Activated CD4-positive, alpha-beta T cell treated with anti-CD3 and anti-CD28 coated beads, Interleukin-2, Interleukin-4, amounts not matched to agents 100 ng/mL and 50 ng/mL, durations not matched to agents 16 hours and 8 hours (primary cell): ENCODE measurements at places on chromosomes 4 and X.
A peak's percentile ranks its signal among the peaks of the same experiment; 100 is the strongest.

- DNase-seq = no peak
Measured at GRCh38 chrX:128057421-128057820, 5.2 kb upstream of the ACTRT1 start.

DNA sequence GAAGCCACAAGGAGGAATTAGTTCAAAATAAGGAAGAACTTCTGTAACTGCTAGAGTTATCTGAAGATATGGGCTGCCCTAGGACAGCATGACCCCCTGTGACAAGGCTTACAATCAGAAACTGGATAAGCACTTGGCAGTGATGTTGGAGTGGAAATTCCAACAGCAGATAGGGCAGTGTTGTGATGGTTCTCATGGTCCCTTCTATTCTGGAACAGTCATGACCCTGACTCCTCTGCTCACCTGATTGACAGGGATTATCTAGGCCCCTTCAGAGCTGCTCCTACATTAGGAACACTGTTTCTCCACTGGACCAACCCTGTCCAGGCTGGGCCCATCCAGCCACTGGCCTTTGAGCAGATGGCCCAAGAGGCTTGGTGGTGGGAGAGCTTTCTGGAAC, 17.9 kb downstream of the NALF2 start:
- DNase-seq = no peak

DNA sequence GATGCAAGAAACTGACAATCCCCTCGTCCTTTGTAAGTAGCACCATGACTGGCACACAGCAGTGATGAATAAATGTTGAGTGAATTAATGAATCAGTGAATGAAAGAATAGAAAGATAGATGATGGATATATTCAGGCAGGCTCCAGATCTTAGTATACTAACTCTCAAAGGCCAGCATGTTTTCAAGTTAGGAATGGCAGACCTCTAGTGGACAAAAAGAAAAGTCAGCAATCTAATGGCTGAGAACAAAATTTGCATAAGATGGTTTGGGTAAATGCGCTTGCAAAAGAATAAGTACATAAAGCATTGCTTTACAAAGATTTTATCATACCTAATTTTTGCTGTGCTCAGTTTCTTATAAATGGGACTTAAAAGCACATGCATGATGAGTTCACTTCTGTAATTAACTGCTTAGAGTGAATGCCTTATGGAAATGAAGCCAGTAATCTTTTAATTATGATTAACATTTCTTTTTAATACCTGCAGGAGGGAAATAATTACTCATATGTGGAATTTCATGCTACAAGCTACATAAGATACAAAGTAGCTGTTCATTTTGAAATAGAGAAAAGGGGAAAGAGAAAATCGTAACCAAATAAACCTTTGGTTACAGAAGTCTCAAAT, 126.9 kb upstream of the GPRIN3 start:
- peak; percentile 52 for DNase-seq

DNA sequence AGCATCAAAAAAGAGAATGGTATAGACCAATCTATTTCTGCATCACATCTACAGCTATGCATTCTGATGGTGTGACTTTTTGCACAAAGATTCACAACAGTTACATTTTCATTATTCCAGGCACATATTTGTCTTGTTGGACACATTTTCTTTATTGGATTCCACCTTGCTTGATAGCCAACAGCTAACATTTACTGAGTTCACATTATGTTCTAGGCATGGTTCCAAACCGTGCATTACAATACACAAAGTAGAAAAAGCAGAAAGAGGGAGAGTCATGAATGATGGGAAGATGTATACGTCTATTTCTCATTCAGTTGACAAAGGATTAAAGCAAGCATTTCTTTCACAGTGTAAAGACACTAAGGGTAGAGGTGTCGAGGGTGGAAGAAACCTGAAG, 22.9 kb upstream of the CLGN start:
- no peak for DNase-seq

DNA sequence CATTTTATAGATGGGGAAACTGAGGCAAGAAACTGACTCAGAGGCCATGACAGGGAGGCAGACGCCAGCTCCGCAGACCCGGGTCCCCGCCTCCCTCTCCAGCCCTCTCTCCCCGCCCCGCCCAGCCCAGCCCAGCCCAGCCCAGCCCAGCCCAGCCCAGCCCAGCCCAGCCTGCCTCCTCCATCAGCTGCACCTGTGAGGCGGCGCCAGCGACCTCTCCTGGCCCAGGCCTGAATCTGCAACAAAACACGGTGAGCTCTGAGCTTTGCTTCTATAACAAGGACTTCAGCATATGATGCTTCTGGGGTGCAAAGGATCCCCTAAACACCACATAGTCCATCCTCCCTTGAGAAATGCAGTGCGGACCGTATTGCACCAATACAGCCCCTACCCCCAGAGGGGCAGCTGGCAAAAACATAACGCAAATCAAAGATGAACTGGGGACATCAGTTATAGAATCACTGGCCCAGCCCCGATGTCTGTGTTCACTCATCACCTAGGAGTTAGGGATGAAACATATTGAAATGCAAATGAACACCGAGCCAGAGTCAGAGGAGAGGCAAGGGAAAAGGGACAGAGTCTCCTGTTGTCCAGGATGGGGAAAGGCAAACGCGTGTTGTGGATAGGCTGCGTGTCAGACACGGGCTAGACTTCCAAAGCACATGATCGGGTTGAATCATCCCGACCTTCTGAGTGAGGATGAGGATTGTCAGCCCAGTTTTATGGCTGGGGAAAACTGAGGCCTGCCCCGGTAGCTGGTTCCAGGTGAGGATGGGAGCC, 216.1 kb upstream of the PSAPL1 start:
- DNase-seq = peak; percentile 31

GRCh38 chrX:73615022-73615421, 52.0 kb downstream of the CHIC1 start:
- no peak for DNase-seq

DNA sequence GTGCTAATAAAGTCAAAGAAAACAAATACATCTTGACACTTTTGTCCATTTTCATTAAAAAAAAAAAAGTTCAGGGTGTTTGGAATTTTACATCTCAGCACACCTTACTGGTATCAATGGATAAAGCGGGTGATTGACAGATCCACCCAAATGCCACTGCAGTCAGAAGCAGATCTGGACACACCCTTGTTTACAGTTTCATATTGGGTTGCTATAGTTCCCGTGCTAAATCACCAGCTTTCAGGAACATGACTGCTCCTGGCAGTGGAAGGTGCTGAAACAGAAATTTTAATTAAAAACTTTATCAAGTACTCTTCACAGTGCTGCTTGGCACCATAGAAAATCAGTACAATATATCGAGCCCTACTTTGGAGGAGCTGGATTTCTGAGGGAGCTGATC, 116.3 kb downstream of the STOX2 start:
- no peak for DNase-seq

DNA sequence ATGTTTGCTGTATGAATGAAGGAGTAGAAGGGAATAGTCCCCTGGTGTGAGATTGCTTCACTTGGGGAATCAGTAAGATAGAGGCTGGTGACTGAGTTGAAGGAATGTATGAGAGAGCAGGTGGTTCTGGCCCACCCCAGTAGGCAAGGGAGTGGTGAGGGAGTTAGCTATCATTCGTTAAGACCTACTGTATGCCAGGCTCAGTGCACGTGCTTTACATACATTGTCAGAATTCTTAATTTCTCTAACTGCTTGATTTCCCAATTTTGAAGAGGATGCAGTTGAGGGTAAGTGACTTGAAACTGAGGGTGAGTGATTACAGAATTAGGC, 700 bp downstream of the VMA21 start:
- no peak for DNase-seq

DNA sequence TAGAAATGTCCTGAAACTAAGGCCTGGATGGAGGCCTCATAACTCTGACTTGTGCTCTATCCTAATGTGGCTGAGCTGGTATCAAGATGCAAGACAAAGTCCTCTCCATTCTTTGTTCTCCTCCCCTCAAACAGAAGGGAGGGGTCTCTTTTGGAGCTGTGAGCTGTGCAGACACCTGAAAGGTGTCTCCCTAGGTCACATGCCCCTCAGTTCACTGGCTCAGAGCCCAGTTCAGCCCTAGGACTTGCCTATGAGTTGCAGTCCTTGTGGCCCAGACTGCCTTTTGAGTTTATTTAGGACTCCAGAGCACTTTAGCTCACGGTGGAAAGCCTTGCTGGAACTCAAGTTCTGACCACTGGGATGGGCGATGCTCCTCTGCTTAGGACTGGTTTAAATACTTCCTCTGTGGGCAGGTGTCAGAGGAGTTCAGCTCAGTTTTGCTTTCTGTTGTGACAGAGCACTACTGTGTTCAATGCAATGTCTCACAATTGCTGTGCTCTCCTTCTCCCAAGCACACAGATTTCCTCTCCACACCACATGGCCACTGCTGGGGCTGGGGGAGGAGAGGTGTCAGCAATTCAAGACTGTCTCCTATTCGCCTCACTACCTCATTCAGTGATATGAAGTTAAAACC, 84.8 kb upstream of the ZNF827 start:
- no peak for DNase-seq

DNA sequence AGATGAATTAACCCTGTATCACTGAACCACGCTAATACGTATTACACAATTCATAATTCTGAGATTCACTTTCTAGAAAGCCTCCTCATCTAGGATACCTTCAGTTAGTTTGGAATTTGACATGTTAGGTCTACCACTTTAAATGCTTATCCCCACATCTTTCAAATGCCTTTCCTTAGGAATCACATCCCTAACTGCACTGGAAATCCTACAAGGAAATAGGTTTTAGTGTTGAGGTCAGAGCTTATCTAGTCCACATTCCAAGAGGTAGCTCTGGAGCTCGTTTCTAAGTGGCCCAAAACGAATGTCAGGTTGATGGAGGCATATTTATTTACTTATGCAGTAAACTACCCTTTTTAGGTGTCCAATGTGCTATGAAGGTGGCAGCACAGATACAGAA, 18.0 kb downstream of the PDHA1 start:
- DNase-seq = no peak

- DNase-seq = no peak
Measured at GRCh38 chr4:120211408-120212015, 144.9 kb upstream of the MAD2L1 start.

GRCh38 chr4:92235731-92236130, 68.0 kb upstream of the GRID2 start:
- DNase-seq = no peak

- no peak for DNase-seq
Measured at GRCh38 chr4:53695540-53696463, 104.5 kb upstream of the LNX1 start.

GRCh38 chr4:168441412-168441811, 38.9 kb downstream of the DDX60L start:
- no peak for DNase-seq

DNA sequence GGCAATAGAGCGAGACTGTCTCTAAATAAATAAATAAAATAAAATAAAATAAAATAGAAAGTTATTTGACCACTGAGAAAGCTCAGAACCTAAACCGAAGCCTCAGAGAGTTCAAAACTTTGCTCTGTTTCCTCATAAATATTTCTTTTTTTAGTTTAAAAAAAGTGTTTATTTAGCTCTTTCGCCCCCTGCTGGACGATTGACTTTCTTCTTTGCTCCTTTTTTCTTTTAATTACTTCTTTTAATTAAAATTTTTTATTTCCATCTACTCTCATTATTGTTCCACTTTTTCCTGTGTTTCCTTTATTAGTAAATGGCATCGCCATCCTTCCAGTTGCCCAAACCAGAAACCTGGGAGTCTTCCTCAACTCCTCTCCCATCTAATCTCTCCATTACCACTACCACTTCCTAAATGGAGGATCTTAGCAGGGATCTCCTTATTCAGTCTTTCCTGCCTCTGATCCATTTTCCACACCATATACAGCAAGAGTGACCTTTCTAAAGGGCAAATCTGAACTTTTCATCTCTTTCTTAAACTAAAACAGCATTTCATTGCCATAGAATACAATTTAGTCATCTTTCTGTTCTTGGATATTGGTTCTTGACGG, 728 bp upstream of the IL13RA2 start:
- DNase-seq = no peak

- DNase-seq = no peak
Measured at GRCh38 chrX:108117988-108118387, 26.4 kb downstream of the ATG4A start.

DNA sequence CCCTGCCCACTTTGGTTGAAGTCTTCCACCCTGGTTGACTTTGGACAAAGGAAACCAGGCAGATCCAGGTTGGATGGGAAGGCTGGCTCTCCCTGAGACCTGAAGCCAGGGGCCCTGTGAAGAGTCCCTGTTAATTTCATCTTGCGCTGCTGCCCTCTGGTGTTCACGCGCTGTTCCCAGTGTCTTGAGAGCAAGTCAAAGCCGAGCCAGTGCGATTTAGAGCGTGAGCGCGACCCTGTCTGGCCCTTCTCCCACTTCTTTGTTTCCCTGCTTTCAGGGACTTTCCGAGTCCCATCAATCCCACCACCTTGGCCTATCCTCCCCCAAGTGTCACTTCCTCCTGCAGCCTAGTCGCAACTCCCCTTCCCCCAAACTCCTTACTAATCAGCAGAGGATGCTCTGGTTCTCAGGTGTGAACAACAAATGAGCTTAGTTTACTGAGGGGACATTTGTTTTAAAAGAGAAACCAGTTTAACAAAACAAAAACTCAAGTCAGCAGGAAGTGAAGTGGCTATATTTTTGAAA, 25.8 kb upstream of the CHRNA9 start:
- DNase-seq = peak; percentile 89

DNA sequence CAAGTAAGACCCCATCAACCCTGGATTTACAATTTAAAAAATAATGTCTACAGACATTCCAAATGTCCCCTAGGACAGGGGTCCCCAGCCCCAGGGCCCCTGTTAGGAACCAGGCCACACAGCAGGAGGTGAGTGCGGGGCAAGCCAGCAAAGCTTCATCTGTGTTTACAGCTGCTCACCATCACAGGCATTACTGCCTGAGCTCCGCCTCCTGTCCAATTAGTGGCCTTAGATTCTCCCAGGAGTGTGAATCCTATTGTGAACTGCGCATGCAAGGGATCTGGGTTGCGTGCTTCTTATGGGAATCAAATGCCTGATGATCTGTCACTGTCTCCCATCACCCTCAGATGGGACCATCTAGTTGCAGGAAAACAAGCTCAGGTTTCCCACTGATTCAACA, 146.1 kb downstream of the ATP10D start:
- DNase-seq = no peak
